ENCODE measurements at places on chromosomes 1 and 21. TPM values are rescaled to one million over a fixed set of nuclear protein-coding genes. Genes with fewer than 3 reads are reported as not detected.

The SAMD11 gene
- total RNA-seq, result 1.1 TPM

The MYBPH gene
- 0.88 TPM for total RNA-seq

The DCST1 gene
- total RNA-seq, result not detected

The HAO2 gene
- total RNA-seq, result not detected

The GSTM1 gene
- not detected for total RNA-seq

The ESRRG gene
- total RNA-seq, result not detected

The SPRR2G gene
- not detected for total RNA-seq

The LCE7A gene
- not detected for total RNA-seq

The PINK1 gene
- total RNA-seq, result 52.7 TPM

The VWA5B1 gene
- not detected for total RNA-seq

The PSMD4 gene
- 173 TPM for total RNA-seq

The FGR gene
- total RNA-seq, result not detected

The SLFNL1 gene
- 0.44 TPM for total RNA-seq

The APOBEC4 gene
- total RNA-seq, result under 0.01 TPM

The SMYD3 gene
- 27.2 TPM for total RNA-seq

The RSPO1 gene
- total RNA-seq, result not detected

The LGR6 gene
- not detected for total RNA-seq

The KCNT2 gene
- total RNA-seq, result 0.14 TPM

The FRRS1 gene
- 22.8 TPM for total RNA-seq

The GBP2 gene
- total RNA-seq, result 39.8 TPM

The OXCT2 gene
- total RNA-seq, result 0.29 TPM

The CTH gene
- total RNA-seq, result 27.6 TPM

The ZSWIM5 gene
- total RNA-seq, result 0.22 TPM

The CR1L gene
- total RNA-seq, result not detected

The ADGRL2 gene
- 10.7 TPM for total RNA-seq

The PPM1J gene
- 0.66 TPM for total RNA-seq

The EDARADD gene
- 0.43 TPM for total RNA-seq

The HES3 gene
- not detected for total RNA-seq

The OR2L2 gene
- total RNA-seq, result not detected

The OR2T10 gene
- under 0.01 TPM for total RNA-seq

The KLF17 gene
- total RNA-seq, result under 0.01 TPM

The FLG2 gene
- total RNA-seq, result not detected

The XCL1 gene
- total RNA-seq, result 0.14 TPM

The GLIS1 gene
- total RNA-seq, result 0.86 TPM

The DTL gene
- total RNA-seq, result 0.66 TPM

The CLCA2 gene
- 0.44 TPM for total RNA-seq

The LMOD1 gene
- 5.4 TPM for total RNA-seq

The AADACL3 gene
- not detected for total RNA-seq

The CCDC185 gene
- not detected for total RNA-seq
